ENCODE measurements at places on chromosomes 3 and 15.

- DNase-seq, result no peak
Measured at GRCh38 chr15:82551646-82552247, 11.5 kb upstream of the RPS17 start.

DNA sequence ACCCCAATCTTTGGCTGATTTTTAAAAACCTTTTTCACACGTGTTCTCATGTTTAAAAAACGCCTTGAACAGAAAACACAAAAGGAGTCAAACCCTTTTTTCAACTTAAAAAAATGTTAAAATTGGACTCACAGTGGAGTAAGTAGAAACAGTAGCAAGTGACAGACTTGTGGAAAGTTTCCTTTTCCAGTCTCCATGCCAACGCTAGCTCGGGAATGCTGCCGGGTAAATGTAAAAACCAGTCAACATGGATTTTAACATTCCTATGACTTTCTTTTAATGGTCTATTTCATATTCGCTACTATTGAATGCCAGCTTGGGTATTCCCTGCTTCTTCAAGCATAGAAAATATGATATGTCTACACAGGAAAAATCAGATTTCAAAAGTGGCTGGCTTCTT lies 1.6 kb upstream of the PROK2 start:
- DNase-seq, result no peak

- DNase-seq, result no peak
Measured at GRCh38 chr3:197550489-197550888, 5.3 kb downstream of the BDH1 start.

GRCh38 chr3:65348398-65348995 lies 660.7 kb upstream of the ADAMTS9 start:
- no peak for DNase-seq

DNA sequence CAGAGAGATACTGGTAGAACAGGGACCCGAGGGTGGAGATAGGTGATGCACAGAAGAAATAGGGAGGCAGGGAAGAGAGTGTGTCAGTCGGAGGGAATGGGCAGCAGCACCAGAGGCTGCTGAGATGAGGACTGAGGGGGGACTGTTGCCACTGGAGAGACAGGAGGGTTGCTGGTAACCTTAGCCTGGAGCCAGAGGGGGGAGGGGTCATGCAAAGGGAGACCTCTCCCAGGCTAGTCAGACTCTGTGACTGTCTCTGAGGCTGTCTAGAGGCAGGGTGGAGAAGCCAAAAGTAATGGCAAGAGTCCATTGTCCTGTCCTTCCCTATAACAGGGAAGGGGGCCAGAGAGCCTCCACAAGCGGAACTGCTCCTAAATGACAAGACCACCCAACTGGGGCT lies 2.1 kb upstream of the DLEC1 start:
- DNase-seq, result no peak

DNA sequence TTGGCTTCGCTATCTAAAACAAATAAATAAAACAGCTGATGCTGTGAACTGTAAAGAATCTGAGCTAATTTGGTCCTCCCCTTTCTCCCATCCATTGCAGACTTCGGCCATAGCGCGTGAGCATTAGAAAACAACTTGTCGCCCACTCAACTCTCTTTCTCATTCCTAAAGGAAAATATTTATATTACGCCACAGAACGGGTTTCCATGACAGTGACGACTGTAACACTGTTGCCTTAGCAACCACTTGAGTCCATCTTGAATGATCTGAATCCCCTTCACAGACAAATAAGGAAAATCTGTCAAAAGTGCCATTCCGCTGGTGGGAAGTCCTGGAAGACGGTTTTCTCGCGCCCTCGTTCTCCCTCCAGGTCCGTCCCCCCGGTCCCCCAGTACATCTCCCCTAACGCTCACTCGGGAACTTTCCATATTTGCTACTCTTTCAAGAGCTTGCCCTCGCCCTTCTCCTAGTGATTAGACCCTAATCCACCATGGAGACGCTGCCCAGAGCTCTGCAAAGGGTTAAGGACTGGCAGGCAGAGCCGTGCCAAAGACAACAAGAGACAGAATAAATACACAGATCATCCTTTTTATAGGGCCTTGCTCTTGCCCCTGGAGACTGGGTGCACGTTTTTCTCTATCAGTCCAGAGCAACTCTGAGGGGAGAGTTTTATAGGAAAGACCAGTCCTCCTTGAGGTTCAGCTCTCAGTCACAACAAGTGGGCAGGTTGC lies 50.5 kb downstream of the CRYGS start:
- DNase-seq, result no peak

- no peak for DNase-seq
Measured at GRCh38 chr3:14431452-14431916, 29.1 kb downstream of the SLC6A6 start.

DNA sequence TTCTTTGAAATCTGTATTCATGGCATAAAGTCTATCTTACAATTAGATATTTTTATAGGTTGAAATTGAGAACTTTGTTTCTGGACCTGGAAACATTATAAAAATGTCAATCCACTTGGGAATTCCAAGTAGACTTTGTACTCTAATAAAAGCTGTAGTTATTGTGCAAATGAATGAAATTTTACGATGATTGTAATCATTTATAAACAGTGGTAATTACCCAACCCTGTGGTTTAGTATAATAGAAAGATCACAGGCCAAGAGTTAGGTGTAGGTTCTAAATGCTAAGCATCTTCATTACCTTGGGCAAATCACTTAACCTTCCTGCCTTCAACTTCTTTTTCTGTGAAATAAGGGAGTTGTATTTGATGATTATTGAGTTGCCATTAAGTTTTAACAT lies 13.2 kb upstream of the SLC7A14 start:
- DNase-seq, result no peak
